GM20000 (cell line): ENCODE measurements at places on chromosomes 16 and 17.

DNA sequence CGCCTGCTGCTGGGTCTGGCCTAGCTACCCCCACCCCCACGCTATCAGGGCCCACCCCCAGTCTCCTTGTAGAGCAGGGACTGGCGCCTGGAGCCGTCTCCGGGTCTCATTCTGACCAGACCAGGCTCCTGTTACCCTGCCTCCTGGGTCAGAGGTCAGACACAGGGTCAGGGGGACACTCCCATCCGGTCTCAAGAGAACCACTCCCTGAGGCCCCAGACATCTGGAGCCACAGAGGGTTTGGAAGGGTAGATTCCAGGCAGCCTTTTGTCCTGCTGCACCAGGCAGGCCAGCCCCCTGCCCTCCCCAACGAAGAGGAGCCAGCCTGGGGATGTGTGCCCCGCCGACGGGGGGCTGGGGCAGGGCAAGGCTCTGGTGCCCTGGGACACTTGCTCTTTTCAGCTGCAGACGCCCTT is 944 bp upstream of the WFIKKN1 start:
- no peak for DNase-seq

DNA sequence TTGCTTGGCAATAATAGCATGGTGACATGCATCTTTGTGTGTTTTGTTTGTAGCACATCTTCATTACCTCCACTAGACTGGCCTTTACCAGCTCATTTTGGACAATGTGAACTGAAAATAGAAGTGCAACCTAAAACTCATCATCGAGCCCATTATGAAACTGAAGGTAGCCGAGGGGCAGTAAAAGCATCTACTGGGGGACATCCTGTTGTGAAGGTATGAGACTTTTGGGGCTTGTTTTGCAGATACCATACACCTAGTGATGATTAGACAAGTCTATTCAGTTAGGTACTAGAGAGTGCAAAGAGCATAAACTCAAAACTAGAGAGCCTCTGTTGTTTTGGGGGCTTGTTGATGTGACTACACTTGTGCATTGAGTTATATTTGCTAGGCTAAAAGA is 41.2 kb downstream of the NFATC3 start:
- peak; percentile 34 for DNase-seq

DNA sequence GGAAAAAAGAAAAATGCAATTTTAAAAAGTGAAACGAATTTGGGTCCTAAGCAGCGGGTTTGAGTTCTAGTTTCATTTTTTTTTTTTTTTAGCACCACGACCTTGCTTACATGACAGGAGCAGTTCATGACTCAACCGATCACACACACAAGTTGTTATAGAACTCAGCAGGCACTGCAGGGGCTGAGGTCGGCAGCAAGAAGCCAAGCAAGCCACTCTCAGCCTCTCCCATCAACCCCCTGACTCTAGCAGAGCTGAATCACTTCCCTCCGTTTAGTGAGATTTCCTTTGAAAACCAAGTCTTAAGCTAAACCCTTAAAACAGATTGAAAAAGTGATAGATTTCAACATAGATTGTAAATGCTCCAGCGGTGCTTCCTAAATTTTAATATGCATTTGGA is 520.8 kb downstream of the HAPSTR1 start:
- DNase-seq: no peak

DNA sequence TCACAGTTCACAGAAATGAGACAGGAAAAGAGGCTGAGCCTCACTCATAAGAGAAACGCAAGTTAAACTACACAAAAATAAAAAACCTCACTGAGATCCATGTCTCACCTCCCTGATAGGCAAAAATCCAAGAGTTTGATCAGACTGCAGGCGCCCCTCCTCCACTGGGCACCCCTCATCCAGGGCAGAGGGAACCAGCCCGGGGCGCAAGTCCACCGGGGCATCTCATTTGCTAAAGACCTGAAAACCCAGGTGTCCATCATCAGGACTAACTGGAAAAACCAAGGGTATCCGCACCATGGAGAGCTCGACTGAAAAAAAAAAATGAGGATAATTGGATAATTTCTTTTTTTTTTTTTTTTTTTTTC is 2.6 kb downstream of the HBZ start:
- no peak for DNase-seq

DNA sequence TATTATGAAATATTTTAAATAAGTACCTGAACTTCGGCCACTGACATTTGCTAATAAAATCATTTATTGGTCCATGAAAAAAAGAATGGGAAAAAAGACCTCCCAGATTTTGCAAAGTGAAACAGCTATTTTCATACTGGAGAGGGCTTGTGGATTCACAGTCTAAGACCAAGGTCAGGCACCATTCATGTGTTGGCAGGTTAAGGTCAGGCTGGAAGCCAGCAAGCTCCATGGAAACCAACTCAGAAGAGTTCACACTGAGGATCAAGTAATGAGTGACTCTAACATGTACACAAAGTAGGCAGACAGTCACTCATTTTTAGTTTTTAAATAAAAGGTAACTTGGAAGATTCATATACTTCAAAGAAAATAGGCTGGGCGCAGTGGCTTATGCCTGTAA is 3.4 kb downstream of the DNAJA2 start:
- DNase-seq: no peak

GRCh38 chr16:30761427-30761927 is 385 bp downstream of the CFAP119 start:
- DNase-seq: peak; percentile 68

DNA sequence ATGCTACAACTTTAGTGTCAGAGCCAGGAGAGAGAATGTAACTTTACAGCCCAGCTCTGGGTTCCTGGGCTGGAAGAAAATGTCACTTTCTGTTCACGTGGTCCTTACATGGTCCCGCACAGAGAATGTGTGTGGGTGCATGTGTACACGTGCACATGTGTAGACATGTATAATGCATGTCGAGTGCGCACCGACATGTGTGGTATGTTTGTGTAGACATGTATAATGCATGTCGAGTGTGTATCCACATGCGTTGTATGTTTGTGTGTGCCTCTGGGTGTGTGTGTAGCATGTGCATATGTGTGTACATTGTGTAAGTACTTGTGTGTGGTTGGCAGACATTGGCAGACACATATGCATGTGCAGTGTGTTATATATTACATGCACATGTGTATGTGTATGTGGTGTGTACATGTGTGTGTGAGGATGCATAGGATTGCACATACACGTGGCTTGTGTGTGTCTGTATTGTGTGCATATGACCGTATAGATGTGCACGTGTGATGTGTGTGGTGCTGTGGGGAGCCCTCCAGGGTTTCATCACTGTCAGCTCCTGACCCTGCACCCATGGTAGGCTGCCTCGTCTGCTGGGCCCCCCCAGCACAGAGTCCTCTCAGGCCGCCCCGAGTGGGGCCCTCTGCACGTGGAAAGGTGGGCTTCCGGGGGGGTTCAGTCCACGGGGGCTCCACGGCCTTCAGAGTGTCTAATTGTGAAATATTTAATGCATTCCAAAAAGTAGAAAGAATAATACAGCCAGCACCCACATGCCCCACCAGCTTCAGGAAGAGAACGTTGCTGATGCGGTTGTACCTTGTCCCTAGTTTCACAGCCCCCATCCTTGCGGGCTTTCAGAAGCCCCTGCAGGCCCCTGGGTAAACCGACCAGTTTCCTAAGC is 214.2 kb upstream of the GSE1 start:
- no peak for DNase-seq

- DNase-seq: peak; percentile 51
These were observed 29.9 kb upstream of the GINS2 start for GRCh38 chr16:85718682-85719081.

DNA sequence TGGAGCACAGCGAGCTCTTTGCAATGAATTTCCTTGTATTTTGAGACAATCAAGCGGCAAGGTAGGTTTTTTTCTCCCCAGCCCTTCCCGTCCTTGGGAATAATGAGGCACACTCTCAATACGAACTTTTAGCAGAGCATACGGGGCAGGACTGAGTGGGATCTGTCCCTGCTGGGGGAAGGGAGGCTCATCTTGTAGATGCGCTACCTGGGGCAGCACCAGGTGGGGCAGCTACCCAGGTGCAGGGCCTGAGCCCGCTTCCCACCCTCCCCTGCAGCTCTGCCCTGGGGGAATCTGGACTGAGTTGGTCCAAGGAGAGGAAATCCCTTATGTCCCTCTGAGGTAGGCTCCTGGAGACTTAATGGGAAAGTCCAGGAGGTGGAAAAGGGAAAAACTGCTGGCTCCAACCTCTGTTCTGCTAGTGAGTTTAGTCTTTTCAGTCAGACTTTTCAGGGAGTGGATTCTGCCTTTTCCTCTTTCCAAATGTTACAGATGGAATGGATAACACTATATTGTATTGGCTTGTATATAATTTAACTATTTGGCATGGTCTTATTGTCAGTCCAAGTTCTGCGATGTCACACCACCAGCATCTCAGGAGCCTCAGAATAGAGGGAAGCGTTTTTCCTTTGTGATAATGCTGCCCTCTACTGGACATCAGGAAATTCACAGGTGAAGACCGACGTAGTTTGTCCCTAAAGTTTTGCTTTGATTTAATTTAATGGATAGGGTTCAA is 9.6 kb upstream of the CES1 start:
- peak; percentile 59 for DNase-seq

GRCh38 chr17:36851250-36851649 is 86.0 kb upstream of the LHX1 start:
- DNase-seq: no peak

- DNase-seq: no peak
These were observed 6.7 kb downstream of the GALK1 start for GRCh38 chr17:75758131-75758905.

DNA sequence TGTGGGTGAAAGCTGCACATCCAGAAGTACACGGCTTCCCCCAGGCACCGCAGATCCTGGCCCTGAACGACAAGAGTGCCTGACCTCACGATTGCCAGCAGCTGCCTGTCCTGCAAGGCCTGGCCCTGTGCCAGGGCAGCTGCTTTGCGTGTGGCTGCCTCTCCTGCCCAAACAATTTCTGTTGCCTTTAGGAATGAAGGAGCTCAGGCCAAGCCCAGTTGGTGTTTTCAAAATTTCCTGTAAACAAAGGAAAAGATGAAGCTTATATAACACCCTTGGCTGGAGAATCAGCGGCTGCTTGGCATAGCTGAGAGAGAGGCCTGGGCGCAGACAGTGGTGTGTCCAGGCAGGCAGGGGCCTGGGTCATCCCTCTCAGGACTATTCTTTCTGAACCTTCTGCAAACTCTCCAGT is 11.7 kb upstream of the SLC47A2 start:
- no peak for DNase-seq

DNA sequence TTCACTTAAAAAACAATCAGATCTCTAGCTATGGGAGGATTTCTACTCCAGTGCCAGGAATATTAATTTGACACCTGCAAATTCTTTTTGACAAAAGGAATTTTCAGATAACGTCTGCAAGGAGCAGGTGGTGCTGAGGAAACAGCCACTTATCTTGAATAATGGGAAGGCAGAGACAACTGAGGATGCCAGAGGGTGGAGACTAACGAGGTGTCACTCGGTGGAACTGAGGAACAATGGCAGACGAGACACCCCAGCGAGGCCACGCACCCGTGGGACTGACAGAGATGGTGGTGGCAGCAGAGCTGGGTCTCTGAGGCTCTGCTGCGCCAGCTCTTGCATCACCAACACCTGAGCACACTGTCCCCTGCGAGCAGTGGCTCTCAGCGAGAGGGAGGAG is 42.2 kb downstream of the VAC14 start:
- DNase-seq: no peak

GRCh38 chr17:31496097-31496496 is 104.6 kb downstream of the RAB11FIP4 start:
- DNase-seq: no peak

DNA sequence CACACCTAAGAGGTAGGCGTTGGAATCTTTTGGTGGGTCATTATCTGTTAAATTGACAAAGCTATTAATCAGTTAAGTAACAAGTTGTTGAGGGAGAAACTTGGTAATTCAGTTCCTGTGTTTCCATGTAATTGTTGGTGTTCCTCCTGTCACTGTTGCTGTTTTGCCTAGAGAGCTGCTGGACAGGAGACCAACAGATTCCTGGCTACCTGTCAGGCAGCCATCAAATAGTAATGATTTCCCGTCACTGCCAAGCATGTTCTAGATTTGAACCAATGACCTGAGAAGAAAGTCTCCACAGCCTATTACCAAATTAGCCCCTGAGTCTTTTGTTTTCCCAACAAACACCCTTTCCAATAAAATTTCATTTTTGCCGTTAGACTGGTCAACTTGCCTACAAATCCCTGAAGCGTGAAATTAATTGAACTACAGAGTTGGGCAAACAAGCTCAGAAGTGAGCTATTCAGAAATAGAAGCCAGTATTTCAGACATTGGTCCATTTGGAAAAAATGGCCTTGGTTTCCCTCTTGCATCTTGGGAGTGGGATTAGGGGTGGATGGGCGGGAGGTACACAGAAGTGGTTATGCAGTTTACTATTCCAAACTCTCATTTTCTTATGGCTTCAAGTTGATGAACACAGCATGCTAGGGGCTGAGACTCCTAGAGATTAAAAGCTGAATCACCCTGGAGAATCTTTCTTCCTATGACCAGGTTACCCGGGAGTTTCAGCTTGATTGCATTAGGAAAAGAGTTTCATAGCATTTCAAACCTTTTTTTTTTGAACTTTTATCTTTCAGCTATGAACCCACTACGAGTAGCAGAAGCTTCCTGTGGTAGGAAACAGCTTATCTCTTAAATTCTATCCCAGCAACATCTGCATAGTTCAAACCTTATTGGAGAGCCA is 262.8 kb upstream of the MAF start:
- DNase-seq: no peak

GRCh38 chr16:86597880-86598606 is 19.7 kb downstream of the FOXL1 start:
- no peak for DNase-seq

DNA sequence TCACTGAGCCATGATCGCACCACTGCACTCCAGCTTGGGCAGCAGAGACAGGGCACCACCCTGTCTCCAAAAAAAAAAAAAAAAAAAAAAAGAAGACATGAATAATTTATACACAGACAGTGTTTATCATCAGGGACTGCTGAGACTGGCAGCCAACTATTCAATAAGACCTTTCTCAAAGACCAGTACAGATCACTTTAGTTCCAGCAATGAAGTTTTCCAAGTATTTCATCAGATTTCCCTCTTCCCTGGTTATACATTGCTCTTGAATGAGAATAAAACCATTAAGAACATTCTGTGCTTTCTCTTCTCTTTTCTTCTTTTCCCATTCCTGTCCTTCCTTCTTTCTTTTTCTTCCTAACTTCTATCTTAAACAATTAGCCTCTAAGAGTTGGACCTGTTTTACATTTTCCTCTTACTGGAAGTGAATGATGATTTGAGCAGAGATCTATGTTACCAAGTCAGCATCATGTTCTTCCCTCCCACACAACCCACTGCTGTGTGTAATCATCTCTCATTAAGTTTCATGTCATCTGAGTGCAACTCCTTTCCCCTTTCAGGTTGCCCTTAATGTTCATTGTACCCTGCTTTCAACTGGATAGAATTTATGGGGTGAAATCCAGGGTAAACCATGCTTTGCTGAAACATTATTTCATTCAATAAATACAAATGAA is 35.9 kb upstream of the SMIM36 start:
- DNase-seq: no peak

- no peak for DNase-seq
These were observed 1.8 kb downstream of the SALL1 start for GRCh38 chr16:51149251-51149661.

DNA sequence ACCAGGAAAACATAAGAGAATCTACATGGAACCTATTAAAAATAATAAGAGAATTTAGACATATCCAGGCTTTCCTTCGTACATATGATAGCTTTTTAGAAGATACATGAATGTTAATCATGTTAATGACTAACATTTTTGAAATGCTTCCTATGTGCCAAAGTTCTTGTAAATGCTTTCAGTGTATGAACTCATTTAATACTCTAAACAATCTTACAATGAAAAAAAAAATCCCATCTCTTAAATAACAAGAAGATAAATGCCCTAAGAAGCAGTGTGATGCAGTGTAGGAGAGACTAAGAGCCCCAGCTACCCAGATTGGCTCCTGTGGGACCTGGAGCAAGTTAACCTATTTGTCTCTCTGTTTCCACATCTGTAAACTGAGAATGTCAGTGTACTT is 220.4 kb upstream of the MYOCD start:
- no peak for DNase-seq
